ENCODE measurements at places on chromosomes 1 and 21. TPM values are rescaled to one million over a fixed set of nuclear protein-coding genes. Genes with fewer than 3 reads are reported as not detected.

E2F2 gene
- total RNA-seq, result 72.5 TPM

ZCCHC17 gene
- 22.0 TPM for total RNA-seq

S100A8 gene
- total RNA-seq, result not detected

IL12RB2 gene
- 159 TPM for total RNA-seq

HTR1D gene
- total RNA-seq, result not detected

C1orf87 gene
- not detected for total RNA-seq

C4BPB gene
- total RNA-seq, result 15.6 TPM

WDR64 gene
- 0.44 TPM for total RNA-seq

CCDC17 gene
- total RNA-seq, result 4.7 TPM

MAN1C1 gene
- 9.4 TPM for total RNA-seq

OR2T35 gene
- total RNA-seq, result not detected

All from T-helper 1 cell treated with Interleukin-12 subunit alpha and Interleukin-12 subunit beta and Interleukin-4 antibody, amounts not matched to agents 30 ng/mL and 1 ng/mL, for 36 hours (primary cell).